ENCODE measurements at places on chromosomes 3 and 15.

DNA sequence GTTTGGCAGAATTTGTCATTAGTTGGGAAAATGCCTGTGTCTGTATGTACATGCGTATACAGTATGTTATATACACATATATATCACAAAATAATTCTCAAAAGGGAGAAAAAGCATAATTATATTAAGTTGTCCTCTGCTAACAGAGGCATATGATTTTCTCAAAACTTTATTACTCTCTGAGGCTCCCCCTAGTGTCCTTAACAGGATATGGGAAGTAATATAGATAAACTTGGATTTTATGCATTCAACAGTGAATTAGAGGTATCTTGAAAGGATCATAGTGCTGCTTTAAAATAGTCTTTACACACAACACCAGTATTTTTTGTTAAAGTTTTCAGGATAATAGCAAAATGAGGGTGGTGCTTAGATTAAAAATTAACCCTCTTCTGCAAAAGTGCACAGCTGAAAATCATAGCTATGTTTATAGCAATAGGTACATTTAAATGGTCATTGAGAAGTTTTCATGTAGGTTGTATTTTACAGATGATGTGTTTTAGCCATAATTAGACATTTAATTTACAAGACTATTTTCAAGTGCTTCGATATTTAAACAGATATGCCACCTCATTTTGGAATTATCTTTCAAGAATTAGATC, 454.0 kb upstream of the ROBO2 start:
- no peak for DNase-seq

DNA sequence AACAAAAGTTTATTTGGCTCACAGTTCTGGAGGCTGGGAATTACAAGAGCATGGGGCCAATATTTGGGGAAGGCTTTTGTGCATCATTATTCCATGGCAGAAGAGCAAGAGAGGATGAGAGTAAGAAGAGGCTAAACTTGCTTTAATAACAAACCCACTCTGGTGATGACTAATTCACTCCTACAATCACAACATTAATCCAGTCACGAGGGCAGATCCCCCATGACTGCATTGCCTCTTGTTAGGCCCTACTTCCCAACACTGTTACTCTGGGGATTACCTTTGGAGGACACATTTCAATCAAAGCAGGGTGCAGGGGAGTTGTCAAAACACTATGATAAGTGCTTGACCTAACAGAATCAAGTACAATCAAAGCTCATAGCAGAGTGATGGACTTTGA, 181.7 kb downstream of the BBX start:
- no peak for DNase-seq

- DNase-seq = no peak
These were observed 503.8 kb upstream of the TPRG1 start for GRCh38 chr3:188667926-188668325.

DNA sequence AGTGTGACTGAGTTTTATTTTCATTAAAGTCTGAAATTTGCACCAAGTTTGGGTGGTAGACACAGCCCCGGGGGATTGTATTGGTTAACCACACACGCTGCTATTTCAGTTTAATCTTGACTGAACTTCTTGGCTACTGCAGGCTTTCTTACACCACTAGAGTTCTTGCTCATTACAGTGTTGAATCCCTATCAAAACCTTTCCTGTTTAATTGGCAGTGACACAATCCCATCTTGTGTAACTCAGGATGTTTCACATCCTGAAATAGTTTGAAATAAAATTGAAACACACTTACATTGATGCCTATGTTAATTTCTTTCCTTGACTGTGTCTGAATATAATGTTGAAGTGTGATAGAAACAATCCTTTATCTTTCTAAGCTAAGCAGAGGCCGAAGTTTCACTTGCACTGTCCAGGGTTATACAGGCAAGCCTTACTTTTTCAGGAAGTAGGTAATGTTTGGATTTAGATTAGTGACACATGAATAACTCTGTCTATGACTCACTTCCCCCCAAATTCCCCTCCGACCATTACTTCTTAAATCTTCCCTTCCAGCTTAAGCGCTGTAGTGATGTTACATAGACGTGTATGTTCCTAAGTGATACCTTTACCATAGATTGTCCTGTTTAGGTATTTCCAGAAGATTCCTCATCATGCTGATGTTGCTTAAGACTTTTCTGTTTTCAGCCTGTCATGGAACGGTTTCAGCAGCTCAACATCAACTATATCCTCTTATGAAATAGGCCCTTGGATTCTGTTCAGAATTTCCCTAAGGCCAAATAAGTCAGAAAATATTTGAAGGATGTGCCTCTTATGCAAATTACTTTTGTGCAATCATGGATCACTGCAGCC, 16.8 kb downstream of the ATG7 start:
- no peak for DNase-seq

DNA sequence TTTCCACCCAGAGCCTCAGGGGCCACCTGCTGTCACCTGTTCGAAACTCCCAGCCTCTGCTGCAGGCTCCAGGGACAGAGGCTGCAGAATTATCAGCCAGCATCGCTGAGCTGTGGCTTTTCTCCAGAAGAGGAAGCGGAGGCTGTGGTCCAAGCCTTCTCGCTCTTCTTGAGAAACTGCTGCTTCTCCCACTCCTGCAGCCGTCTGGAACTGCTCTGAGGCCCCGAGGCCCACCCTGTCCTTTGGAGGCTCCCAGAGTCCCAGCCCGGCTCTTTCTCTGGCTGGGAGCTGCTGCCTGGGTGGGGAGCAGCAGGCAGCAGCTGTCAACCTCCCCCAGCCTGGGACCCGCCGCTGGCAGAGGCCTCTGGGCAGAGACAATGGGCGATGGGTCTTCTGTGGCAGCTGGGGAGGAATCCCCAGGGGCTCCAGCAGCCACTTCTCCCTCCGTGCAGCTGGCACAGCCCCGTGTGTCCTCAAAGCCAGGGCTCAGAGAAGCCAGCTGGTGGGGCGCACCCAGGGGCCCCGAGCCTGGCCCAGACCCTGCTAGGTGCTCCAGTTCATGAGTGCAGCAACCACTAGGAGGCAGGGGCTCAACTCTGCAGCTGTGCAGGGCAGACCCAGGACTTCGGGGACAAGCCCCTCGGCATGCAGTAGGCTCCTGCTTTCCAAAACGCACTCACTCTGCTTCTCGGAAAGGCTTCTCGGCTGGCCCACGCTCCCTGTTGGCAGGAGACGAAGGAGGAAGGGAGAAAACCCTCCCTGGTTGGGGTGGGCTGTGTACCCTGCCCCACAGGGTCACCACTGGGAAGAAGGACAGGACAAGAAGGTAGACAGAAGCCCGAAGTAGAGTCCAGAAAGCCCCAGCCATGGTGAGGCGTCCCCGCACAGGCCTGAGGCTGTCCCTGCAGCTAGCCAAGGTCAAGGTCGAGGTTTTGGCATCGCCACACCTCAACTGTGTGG, 49.9 kb upstream of the FURIN start:
- DNase-seq = no peak

Data from activated T-cell treated with anti-CD3 and anti-CD28 coated beads, Interleukin-2, amount 50 U/mL, for 4 hours (primary cell).